ENCODE measurements at places on chromosomes 12 and 14. TPM values are rescaled to one million over a fixed set of nuclear protein-coding genes. Genes with fewer than 3 reads are reported as not detected.

Gene GDF3
- total RNA-seq, result not detected

Gene SLC10A1
- total RNA-seq, result not detected

Gene CBLN3
- 0.80 TPM for total RNA-seq

Gene HSPB8
- 0.13 TPM for total RNA-seq

Gene VSIG10
- 7.7 TPM for total RNA-seq

Gene AKAP3
- 1.7 TPM for total RNA-seq

DNA sequence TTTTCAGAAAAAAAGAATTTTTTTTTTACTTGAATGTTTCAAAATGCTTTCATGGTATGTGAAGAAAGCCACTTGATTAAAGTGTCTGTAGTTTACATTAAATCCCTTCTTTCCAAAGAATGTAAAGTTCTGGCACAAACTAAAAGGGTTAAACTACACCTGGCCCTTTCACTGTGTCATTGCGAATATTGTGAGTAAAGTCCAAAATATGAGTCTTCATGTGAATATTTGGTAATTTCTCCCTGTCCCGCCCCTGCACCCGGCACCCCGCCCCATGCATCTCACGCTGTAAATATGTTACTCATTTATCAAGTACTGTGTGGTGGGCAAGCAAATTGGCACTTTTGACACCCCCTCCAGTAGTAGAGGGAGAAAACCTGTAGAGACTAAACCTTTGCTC lies 274.7 kb downstream of the TTC6 start:
- DNase-seq, result no peak
- no peaks in the 10 kb centered on the region for H3K4me1 ChIP-seq
- H3K4me3 ChIP-seq, result no peak overlapping the region
- H3K27ac ChIP-seq, result no peak overlapping the region
- H3K36me3 ChIP-seq, result no peaks in the 10 kb centered on the region

- H3K36me3 ChIP-seq, result no peaks in the 10 kb centered on the region
- no peak for DNase-seq
- no peak overlapping the region for H3K4me3 ChIP-seq
- no peak overlapping the region for H3K27ac ChIP-seq
- peaks cover 2% of the 10 kb centered on the region for H3K4me1 ChIP-seq
- H3K27me3 ChIP-seq, result no peaks in the 10 kb centered on the region
Measured at GRCh38 chr14:63322897-63323573, 4.3 kb upstream of the GPHB5 start.

- DNase-seq, result no peak
- no peaks in the 10 kb centered on the region for H3K27me3 ChIP-seq
- no peaks in the 10 kb centered on the region for H3K36me3 ChIP-seq
- no peak overlapping the region for H3K27ac ChIP-seq
- no peaks in the 10 kb centered on the region for H3K4me1 ChIP-seq
Measured at GRCh38 chr12:124024263-124024678, 51.3 kb downstream of the ZNF664 start.

- no peaks in the 10 kb centered on the region for H3K27me3 ChIP-seq
- no peak overlapping the region for H3K4me3 ChIP-seq
- no peak overlapping the region for H3K27ac ChIP-seq
- no peak for DNase-seq
- H3K4me1 ChIP-seq, result peaks cover 18% of the 10 kb centered on the region
- H3K36me3 ChIP-seq, result no peaks in the 10 kb centered on the region
Measured at GRCh38 chr12:127245009-127245408, 1022.0 kb upstream of the TMEM132C start.

DNA sequence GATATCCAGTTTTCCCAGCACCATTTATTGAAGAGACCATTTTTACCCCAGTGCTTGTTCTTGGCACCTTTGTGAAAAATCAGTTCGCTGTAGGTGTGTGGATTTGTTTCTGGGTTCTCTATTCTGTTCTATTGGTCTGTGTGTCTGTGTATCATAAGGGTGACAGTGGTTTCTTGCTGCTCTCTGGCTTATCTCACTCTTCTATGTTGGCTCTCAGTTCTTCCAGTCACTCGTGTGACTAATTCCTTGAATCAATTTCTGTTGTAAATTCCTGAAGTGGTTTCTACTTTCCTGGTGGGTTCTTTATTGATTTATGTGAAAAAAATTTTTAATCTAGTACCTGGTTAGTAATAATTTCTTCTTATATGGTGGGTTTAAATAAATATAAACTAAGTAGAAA lies 58.3 kb downstream of the OTOGL start:
- H3K4me3 ChIP-seq, result no peak overlapping the region
- H3K36me3 ChIP-seq, result no peaks in the 10 kb centered on the region
- DNase-seq, result no peak
- no peaks in the 10 kb centered on the region for H3K27me3 ChIP-seq

DNA sequence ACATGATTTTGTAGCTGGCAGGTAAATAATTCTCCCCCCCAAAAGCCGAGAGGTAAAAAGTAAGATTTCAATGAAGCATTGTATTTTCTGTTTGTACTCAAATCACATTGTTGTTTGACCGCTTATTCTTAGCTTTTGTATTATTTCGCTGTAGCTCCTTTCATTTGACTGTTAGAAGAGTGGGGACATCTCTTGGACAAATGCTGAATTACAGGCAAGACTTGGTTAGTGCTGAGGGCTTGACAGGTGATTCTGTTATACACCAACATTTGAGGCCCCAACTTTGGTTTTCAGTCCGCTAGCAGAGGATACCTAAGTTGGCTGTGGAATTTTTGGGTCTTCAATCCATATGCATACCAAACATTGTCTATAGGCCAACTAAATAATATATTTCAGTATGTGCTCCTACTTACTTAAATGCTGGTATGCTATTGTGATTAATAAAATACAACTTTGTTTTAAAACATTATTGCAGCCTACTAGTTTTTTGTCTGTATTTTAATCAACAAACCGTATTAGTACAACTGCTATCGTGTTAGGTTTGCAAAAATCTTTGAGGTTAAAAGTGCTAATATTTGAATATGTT lies 102.2 kb downstream of the ERC1 start:
- H3K27me3 ChIP-seq, result no peaks in the 10 kb centered on the region
- H3K27ac ChIP-seq, result no peak overlapping the region
- H3K36me3 ChIP-seq, result no peaks in the 10 kb centered on the region
- H3K4me1 ChIP-seq, result no peaks in the 10 kb centered on the region

- H3K27me3 ChIP-seq, result no peaks in the 10 kb centered on the region
- peak; percentile 26 for DNase-seq
- H3K27ac ChIP-seq, result no peak overlapping the region
Measured at GRCh38 chr14:65070471-65070976, 31.8 kb downstream of the MAX start.

DNA sequence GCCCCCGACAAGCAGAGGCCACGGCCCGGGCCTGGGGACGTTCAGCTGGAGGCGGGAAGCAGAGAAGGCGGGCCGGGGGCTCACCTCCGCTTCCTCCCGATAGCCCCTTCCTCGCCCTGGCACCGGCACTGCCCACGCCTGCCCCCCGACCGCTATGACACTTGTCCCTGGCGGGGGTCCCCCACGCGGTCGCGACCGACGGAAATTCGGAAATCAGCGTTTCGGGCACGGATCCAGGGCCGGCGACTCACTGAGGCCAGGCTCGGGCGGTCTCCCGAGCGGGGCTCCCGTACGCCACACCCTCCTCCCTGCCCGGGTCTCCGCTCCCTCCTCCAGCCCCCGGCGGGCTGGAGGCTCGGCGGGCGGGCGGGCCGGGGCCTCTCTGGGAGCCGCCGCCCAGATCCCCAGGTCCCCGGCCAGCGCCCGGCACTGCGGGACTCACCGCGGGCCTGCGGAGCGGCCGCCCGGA lies 581 bp downstream of the PITPNM2 start:
- H3K36me3 ChIP-seq, result peaks cover 7% of the 10 kb centered on the region
- no peaks in the 10 kb centered on the region for H3K27me3 ChIP-seq
- H3K27ac ChIP-seq, result peak overlapping the region; percentile 42
- H3K4me1 ChIP-seq, result peaks cover 12% of the 10 kb centered on the region

DNA sequence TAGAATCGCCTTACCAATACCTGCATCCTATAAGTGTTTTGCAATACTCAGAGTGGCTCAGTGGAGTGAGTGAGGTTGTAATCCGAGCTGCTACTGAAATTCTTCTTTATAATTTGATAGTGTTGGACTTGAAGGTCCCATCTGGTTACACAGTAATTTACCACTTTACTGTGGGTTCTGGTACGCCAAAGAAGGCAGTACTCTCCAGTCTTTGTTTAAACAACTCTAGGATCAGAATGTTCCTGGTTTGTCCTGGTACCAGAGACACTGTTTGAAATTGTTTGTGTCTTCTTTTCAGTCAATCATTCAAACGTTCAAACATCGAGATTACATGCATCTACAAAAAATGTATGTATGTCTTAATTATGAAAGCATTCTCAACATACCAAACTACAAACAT lies 51.3 kb upstream of the AMN1 start:
- DNase-seq, result no peak
- H3K27me3 ChIP-seq, result no peaks in the 10 kb centered on the region
- H3K4me1 ChIP-seq, result no peaks in the 10 kb centered on the region
- no peak overlapping the region for H3K27ac ChIP-seq

DNA sequence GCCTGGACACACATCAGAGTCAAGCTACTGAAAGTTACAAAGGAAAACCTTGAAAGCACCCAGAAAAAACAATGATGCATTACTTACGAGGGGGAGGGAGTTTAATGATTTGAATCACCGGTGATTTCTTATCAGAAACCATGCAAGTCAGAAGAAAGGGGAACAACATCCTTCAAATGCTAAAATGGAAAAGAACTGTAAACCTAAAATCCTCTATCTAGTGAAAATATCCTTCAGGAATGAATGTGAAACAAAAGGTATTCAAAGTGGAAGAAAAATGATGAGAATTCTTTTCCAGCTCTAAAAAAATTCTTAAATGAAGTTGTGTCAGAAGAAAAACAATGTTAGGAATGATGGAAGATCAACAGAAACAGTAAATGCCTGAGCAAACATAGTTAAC lies 16.8 kb downstream of the SCAF11 start:
- no peaks in the 10 kb centered on the region for H3K4me1 ChIP-seq
- H3K27me3 ChIP-seq, result no peaks in the 10 kb centered on the region
- H3K27ac ChIP-seq, result no peak overlapping the region
- no peak for DNase-seq

DNA sequence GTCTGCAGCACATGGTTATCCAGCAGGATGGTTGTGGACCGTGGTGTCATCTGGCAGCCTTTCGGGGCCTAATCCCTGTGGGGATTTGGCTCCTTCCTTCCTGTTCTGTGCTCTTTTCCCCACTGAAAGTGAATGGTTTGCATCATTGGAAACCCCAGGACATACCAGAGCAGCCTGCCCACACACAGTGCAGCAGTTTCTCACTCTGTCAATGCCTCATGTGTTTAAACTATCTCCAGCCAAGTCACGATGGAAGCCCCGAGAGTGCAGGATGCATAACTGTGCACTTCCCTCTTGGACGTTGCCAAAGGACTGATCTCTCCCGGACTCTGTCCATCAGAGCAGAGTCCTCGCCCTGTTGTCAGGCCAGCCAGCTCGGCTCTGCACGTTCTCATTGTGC lies 29.0 kb upstream of the AMN start:
- H3K36me3 ChIP-seq, result peaks cover 5% of the 10 kb centered on the region
- H3K27me3 ChIP-seq, result no peaks in the 10 kb centered on the region
- peak overlapping the region; percentile 53 for H3K27ac ChIP-seq
- no peak overlapping the region for H3K4me3 ChIP-seq
- H3K4me1 ChIP-seq, result peaks cover 12% of the 10 kb centered on the region

DNA sequence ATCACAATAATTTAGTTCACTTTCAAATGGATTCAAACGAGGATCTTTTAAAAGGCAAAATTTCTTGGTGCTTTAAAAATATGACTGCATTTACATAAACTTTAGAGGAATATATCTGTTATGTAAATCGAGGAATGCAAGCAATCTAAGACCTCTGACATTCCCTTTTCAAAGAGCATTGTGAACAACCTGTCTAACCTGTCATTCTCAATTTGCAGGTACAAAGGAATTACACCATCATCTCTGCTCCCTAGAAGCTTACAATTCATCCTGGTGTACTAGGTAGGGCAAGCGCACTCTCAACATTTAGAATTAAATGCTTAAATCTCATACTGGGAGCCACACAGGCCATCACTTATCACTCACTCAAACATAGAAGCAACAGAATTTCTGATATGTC lies 35.6 kb downstream of the BMP4 start:
- H3K27me3 ChIP-seq, result peaks cover 49% of the 10 kb centered on the region
- H3K4me3 ChIP-seq, result no peak overlapping the region
- H3K27ac ChIP-seq, result no peak overlapping the region
- H3K4me1 ChIP-seq, result no peaks in the 10 kb centered on the region
- no peak for DNase-seq

Measured in A673 (cell line).